ENCODE measurements at places on chromosomes 4 and X. TPM values are rescaled to one million over a fixed set of nuclear protein-coding genes. Genes with fewer than 3 reads are reported as not detected.

GPRASP2 gene
- total RNA-seq: 5.9 TPM

DNA sequence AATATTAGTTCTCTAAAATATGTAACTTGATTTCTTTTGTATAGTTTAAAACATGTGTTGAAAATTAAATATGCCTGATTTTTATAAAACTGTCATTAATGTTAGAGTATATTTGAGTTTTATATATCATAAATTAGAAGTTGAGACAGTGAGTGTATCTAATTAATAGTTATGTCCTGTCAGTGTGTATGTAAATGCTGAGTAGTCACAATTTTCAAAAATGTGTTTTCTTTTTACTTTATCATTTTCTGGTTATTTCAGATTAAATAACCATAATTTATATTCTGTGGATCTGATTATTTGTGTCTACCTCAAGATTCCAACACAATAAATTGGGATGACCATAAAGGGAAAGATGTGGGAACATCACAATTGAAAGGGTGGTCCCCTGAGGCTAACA is 82.7 kb upstream of the CXXC4 start:
- DNase-seq: no peak

DNA sequence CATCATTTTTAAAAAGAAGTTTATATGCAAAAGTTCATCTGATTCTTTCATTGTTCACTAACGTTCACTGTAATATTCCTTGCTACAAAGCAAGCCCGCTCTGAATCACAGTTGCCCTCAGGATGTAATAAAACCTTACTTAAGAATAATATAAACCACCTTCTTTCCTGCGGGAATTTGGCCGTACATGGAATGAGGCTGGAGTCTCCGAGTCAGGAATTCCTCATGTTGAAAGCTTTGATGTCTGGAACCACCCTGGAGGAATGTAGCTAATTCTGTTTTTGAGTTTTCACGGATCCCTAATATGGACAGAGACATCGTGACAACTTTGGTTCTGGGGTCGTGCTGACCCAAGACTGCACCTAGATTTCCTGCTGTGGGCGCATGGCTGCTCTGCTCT is 58.5 kb downstream of the CRLF2 start:
- DNase-seq: no peak

HTRA3 gene
- total RNA-seq: not detected

GRCh38 chr4:183426507-183426906 is 17.9 kb upstream of the CDKN2AIP start:
- no peak for DNase-seq

- no peak for DNase-seq
Measured at GRCh38 chr4:82139287-82139686, 234.5 kb downstream of the HNRNPD start.

GRCh38 chrX:32116047-32116446 is 1044.2 kb upstream of the FTHL17 start:
- DNase-seq: no peak

CXCL1 gene
- 43.3 TPM for total RNA-seq

DNA sequence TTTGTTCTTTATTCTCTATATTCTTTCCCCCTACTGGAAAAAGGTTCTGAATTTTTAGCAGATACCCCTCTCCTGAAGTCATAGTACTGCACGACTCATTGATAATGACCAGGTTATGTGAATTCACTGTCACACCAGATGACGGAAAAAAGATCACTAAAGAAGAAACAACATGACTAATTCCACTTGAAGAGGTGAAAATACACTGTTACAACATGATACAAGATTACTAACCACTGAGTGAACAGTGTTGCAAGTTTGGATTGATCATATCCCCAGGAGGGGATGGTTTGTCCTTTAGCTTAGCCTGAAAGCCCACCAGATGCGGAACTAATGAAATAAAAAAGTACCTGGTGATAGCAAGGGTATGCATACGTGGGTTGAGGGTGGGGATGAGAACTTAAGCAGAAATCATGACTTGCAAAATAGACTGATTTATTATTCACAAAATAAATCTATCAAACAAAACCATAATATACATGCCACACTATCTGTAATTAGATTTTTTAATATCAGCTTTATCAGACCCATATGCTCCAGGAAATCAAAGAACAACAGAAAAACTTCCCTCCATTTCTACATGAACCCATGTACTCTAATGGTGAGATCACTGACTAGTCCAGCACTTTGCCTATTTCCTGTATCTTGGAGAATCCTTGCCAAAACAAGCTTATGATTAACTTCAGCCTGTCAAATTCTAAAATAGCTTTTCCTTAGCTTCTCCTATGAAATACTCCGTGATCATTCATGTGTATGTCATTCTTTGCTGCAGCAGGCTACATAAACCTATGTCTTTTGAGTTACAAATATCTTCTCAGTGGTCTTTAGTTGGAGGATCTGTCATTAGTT is 257.4 kb upstream of the AGA start:
- peak; percentile 74 for DNase-seq

GRCh38 chr4:73589261-73589847 is 30.9 kb downstream of the RASSF6 start:
- DNase-seq: peak; percentile 86

KDR gene
- total RNA-seq: 1.2 TPM

XAGE2 gene
- total RNA-seq: not detected

DNA sequence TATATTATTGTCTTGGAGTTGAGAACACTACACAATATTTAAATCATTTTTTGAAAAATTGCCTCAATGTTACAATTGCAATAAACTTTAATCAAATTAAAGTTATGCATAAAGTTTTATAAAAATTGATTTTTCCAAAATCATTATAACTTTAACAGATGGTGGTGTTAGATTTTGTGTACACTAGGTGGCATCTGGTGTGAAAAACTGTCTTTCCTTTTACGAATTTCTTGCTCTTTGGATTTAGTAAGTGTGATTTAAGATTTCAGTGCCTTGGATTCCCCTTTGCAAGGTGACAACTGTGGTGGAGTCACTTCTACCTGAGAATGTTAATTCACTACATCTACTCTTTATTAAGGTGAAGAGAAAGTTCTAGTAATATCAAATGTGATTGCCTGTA is 91.6 kb downstream of the AREG start:
- DNase-seq: no peak

- peak; percentile 31 for DNase-seq
Measured at GRCh38 chr4:2795893-2796848, 3.3 kb downstream of the SH3BP2 start.

GRCh38 chrX:109954333-109954732 is 48.6 kb upstream of the TMEM164 start:
- peak; percentile 39 for DNase-seq

DNA sequence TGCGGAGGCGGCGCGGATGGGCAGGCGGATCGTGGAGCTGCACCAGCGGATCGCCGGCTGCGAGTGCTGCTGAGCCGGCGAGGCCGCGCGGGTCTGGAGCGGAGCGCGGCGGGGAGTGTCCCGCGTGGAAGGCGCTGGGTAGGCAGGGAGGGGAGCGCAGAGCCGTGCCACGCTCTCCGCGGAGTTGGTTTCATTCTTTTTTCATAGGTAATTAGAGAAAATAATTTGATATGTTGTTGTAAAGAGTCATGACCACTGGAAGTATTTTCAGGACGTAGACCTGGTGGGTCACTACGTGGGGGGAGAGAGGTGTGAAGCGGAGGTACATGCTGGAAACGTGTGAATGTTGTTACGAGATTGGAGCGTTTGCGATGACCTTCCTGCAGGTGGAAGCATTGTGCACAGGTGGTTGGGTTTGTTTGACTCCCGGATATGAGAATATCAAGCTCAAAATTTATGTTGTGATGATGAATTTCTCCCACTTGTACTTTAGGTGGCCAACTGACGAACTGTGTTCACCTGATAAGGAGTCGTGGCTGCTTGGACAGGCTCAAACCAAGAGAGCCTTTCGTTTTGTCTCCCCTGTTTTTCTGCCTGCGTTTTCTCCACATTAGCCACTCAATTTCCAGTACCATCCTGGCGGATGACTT is 19.1 kb upstream of the S100P start:
- peak; percentile 70 for DNase-seq

GRCh38 chr4:171721937-171722336 is 91.3 kb upstream of the GALNTL6 start:
- no peak for DNase-seq

TEX13B gene
- not detected for total RNA-seq

DNA sequence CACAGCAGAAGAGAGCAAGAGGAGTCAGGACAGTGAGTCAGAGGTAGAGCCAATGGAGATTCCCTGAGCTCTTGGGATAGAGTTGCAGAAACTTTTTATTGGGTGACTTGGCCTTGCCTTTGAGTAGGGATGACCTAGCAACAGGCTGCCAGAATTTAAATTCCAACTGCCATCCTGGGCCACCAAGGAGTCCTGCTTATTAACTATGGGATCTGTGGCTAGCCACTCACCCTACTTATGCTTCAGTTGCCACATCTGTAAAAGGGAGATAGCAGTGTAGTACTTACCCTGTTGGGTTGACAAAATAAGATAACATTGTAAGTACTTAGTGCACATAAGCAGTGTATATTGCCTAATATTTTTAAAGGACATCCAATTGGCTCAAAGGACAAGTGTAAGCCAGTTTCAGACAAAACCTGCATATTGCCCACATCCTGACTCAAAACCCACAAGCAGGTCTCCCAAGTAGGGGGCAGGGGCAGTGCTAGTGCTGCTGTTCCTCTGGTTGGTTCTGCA is 43.5 kb upstream of the TMEM164 start:
- no peak for DNase-seq

PCDH19 gene
- 0.33 TPM for total RNA-seq
